ENCODE measurements at places on chromosomes 16 and 17.

- DNase-seq = no peak
Measured at GRCh38 chr17:9308069-9308468, 267.6 kb downstream of the STX8 start.

- no peak for DNase-seq
Measured at GRCh38 chr17:1197379-1197778, 17.6 kb upstream of the ABR start.

- no peak for DNase-seq
Measured at GRCh38 chr16:17395849-17396480, 74.8 kb downstream of the XYLT1 start.

DNA sequence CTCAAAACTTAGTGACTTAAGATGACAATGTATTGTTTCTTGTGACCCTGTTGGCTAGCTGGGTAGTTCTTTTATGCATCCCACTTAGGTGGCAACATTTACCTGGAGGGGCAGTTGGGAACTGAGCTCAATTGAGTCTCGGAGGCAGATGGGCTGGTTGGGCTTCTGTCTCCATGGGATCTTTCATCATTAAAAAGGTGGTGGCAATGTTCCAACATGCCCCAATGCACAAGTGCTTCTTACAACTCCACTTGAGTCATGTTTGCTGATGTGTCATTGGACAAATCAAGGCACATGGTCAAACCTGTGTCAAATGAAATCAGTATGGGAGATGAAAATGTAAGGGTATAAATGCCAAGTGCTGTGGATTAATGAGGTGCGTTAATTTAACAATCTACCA, 11.7 kb upstream of the HS3ST3B1 start:
- no peak for DNase-seq

GRCh38 chr17:69802045-69802740, 272.8 kb upstream of the KCNJ16 start:
- no peak for DNase-seq

DNA sequence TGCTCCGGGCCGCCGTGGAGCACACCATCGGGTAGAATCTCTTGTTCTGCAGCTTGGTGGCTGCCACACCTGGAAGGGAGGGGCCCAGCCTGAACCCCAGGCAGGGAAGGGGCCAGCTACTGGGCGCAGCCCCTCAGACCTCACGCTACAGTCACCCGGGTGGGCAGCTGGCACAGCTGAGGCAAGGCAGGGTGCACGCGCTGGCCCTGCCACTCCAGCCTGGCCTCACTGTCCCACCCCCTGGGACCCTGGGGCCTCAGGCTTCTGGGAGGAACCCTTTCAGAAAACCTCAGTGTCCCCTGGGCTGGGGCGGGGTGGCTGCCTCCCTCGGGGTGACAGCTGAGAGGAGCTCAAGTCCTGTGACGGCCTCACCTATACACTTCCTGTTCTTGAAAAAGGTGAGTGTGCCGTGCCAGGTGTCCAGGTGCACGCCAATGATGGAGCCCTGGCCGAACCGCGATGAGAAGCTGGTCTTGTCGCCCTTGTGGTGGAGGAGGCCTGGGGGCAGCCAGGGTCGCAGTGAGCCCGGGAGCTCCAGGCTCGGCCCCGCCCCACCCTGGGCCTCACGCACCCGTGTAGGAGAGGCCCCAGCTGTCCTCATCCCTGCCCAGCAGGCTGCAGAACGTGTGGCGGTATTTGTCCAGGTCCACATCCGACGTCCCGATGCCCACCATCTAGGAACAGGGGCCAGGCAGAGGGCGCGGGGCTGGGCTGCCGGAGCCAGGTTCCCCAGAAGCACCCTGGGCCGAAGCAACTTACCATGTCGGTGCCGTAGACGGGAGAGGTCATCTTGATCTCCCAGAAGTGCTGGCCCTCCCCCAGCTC, 4.7 kb upstream of the MRPS34 start:
- DNase-seq = no peak

- no peak for DNase-seq
Measured at GRCh38 chr16:86549076-86549892, 5.8 kb downstream of the MTHFSD start.

- DNase-seq = no peak
Measured at GRCh38 chr17:17198281-17198680, 7.9 kb downstream of the PLD6 start.

- no peak for DNase-seq
Measured at GRCh38 chr17:71505200-71505599, 615.6 kb upstream of the SOX9 start.

DNA sequence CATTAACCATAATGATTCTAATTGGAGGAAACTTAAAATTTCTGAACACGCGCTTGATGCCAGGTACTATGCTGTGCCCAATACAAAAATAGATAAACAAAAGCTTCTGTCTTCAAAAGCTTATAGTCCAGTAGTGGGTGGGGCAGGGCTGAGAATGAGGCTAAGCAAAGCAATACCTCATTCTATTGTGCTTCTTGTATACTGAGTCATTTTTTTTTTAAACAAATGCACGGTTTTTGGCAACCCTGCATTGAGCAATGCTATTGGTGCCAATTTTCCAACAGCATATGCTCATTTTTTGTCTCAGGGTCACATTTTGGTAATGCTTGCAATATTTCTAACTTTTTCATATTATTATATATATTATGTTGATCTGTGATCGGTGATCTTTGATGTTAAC, 34.7 kb upstream of the HNF1B start:
- no peak for DNase-seq

- DNase-seq = no peak
Measured at GRCh38 chr17:20983359-20983637, 59.5 kb downstream of the USP22 start.

DNA sequence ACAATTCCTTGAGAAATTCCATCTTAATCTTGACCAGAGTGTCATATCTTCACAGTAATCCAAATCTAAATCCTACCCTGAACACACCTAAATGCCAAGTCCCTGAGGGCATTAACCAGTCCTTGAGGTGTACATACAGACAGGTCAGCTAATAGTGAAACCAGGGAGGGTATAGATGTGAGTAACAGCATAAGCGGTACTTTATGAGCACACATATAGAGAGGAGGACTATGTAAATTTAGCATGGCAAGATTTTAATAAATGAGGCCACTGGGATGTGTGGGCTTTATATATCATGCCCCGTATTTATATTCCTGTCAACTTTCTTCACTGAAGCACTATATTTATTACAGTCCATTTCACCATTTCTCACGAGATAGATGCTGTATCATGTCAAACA, 80.2 kb downstream of the GP2 start:
- DNase-seq = no peak

GRCh38 chr17:20116683-20117309, 107.6 kb downstream of the SPECC1 start:
- peak; percentile 39 for DNase-seq

- DNase-seq = no peak
Measured at GRCh38 chr17:44642834-44643233, 13.4 kb upstream of the MEIOC start.

DNA sequence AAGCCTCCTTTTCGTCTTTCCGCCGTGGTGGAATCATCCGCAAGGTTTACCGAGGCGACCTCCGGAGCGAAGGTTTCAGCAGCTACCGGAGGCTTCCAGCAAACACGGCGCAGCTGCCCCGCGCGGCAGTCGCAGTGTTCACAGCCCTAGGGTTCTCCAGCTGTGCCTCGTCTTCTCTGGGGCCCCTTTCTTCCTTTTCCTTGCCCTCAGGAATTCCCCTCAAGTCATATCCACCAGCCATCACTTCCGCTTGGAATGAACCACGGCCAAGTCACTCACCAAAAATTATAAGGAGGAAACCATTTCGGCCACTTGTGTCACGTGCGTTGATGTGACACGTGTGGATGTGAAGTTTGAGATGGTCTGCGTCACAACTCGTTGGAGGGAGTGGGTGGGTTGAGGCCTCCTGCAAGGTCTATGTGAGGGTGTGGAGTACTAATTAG, 636 bp upstream of the ERN1 start:
- peak; percentile 27 for DNase-seq

GRCh38 chr17:65123757-65124675, 13.2 kb upstream of the RGS9 start:
- no peak for DNase-seq

GRCh38 chr16:85485379-85485778, 127.7 kb upstream of the GSE1 start:
- DNase-seq = no peak

- no peak for DNase-seq
Measured at GRCh38 chr17:65787503-65787902, 226.1 kb upstream of the AXIN2 start.

GRCh38 chr16:80615735-80616134, 74.9 kb downstream of the DYNLRB2 start:
- no peak for DNase-seq

GRCh38 chr16:4131621-4132020, 15.4 kb upstream of the ADCY9 start:
- no peak for DNase-seq

DNA sequence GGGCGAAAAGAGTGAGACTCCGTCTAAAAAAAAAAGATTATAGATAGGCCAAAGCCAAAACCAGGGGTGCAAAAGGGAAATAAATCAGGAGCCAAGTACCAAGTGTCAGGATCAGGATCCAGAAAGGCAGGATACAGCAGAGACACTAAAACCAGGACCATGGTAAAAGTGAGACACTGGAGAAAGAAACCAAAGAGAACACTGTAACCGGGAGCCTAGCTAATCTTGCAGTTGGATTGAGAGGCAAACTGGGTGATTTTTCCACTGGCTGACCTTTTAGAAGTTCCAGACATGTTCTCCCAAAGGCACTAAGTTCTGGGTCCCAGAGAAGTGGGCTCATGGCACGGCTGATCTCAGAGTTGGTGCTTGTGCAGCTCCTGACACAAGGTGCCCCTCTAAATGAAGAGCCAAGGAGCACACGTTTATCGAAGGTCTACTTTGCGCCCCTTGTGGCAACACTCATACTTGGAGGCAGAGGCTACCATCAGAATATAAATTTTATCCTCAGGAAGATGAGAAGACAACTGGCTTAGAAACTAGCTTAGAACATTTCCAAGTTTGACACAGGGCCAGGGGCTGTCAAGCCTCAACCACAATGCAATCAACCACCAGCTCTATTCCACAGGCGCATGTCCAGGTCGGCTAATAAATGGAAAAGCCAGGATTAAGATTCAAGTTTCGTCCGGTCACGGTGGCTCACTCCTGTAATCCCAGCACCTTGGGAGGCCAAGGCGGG, 27.5 kb upstream of the HELZ start:
- DNase-seq = no peak

GRCh38 chr17:37233036-37233435, 142.7 kb upstream of the C17orf78 start:
- DNase-seq = no peak

DNA sequence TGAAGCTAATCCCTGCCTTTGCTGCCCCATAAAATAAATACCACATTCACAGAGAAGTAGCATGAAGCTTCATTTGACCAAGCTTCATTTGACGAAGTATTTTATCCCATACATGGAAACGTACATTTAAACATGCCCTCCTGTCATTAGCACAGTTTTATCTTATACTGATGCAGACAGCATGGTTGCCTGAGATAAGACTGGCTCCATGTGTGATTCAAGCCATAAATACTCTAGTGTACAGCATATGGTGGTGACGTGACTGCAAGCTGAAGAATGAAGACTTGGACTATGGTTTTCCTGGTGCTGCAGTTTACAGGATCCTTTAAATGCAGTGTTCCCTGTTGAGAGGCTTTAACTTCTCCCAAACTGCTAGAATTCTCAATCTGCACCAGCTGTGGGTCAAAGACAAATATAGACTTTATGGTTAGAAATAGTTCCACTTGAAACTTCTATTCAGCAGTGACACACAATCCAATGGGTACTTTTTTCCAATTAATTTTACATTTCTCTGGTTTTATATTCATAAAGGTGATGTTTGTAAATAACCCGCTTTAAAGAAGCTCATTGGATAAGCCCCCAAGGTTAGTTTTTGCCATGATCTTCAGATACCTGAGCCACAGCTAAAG, 64.9 kb downstream of the CYB561 start:
- DNase-seq = no peak

DNA sequence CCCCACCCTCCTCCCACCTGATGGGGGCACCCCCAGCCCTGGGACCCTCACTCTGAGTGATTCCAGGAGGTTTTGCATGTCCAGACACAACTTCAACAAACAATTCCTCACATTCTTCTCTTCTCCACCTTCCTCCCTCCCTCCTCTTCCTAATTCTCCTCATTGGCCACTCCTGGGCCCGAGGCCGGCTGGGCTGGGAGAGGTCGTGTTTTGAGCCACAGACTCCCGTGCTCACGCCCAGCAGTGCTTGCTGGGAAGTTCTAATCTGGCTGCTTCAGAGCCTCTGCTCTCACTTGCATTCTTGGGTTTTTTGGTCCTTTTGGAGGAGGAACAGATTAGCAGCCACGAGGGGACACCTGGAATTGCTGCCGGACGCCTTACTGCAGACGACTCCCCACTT, 157.0 kb downstream of the NTN1 start:
- no peak for DNase-seq

GRCh38 chr17:17077861-17078732, 35.8 kb downstream of the MPRIP start:
- DNase-seq = no peak

- DNase-seq = no peak
Measured at GRCh38 chr17:17691468-17692263, 10.4 kb downstream of the RAI1 start.

- DNase-seq = peak; percentile 91
Measured at GRCh38 chr17:63698886-63699637, 863 bp downstream of the LIMD2 start.

- no peak for DNase-seq
Measured at GRCh38 chr16:85998868-85999729, 100.1 kb downstream of the IRF8 start.

GRCh38 chr16:76941113-76941512, 249.9 kb upstream of the MON1B start:
- no peak for DNase-seq

- no peak for DNase-seq
Measured at GRCh38 chr16:17098685-17099084, 372.1 kb downstream of the XYLT1 start.

DNA sequence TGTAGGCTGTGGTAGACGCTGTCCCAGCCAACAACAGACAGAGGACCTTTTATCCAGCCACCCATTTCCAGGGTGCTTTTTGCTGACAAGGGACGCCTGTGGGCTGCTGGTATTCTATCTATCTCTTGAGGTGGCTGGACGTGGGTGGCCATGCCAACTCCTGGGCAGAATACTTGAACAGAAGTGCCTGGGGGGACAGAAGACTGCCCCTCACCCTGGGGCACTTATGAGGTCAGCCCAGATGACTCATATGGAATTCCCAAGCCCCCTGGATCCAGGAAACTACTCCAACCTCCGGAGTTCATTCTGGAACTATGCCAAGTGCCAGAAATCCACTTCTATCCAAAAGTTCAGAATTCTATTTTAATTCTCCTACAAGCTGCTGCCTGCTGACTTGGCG, 61.3 kb downstream of the CDRT4 start:
- no peak for DNase-seq

DNA sequence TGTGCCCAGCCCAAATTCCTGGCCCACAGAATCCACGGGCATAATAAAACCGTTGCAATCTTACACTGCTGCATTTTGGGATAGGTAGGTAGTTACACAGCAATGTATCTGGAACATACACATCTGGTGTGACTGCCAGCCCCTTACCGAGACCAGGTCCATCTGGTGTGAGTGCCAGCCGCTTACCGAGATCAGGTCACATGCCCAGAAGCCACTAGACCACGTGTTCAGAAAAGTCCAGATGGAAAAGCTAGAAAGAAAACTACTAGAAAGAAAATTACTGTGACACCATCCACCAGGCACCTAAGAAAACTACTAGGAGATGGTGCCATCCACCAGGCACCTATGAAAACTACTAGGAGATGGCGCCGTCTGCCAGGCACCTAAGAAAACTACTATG, 19.4 kb downstream of the PIK3R5 start:
- no peak for DNase-seq
